Kidney tubule cell (primary cell): ENCODE measurements at places on chromosomes 5 and 9.

- no peak for DNase-seq
Observed at GRCh38 chr9:123049589-123050222, 16.2 kb downstream of the GPR21 start.

DNA sequence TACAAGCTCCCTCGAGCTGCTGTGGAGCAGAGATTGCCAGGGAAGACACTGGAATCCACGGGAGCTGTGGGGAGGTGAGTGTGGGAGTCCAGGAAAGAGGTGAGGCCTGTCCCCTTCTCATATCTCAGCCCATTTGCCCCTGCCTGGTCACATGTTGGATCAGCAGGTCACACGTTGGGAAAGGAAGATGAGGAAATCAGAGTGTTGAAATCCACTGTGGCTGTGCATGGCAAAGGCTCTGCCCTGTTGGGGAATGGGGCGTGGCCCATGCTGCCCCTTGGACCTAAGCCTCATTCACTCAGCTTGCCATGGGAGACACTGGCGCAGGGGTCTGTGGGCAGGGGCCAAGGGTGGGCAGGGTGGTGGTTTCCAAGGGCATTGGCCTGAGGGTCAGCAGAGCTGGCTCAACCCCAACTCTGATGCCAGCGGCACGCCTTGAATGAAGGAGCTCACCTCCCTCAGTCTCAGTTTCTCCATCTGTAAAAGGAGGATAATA is 85.4 kb upstream of the CPEB4 start:
- peak; percentile 40 for DNase-seq

DNA sequence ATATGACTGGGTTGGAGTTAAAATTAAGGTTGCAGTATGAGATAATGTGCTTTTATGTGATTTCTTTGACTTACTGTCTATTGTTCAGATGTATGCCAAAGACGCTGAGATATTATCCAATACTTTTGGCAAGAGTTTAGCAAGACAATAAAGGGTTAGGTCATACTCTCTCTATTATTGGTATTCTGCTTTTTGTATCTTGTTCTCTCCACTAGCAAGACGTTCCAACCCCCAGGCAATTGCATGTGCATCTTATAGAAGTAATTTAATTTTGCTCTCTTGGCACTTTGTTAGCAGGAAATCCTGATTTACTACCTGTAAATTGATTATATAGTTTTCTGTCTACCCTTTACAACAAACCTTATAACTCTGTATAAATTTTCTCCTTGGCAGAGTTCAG is 1093.6 kb downstream of the CDH9 start:
- no peak for DNase-seq

GRCh38 chr9:87481890-87482855 is 15.5 kb upstream of the DAPK1 start:
- no peak for DNase-seq

- no peak for DNase-seq
Observed at GRCh38 chr5:176540476-176540899, 3.3 kb upstream of the RNF44 start.

DNA sequence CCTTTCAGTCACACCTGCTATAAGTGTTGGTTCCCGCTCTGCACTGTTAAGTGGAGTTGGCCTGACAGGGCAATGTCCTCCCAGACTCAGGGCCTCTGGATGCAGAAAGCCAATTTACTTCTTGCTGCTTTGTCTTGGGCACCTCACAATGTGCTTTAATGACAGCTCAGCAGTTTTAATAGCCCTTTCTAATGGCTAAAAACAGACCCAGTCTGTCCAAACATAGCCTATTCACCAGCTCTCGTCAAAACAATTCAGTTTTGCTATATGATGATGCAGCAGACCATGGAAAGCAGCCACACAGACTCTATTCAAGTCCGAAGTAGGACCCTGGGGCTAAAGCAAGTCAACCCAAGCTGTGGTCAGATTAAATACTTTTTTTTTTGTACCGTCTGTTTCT is 529.1 kb upstream of the SEMA6A start:
- DNase-seq: no peak
